ENCODE measurements at places on chromosomes 6 and 20. TPM values are rescaled to one million over a fixed set of nuclear protein-coding genes. Genes with fewer than 3 reads are reported as not detected.
A peak's percentile ranks its signal among the peaks of the same experiment; 100 is the strongest.

SEMG1 gene
- total RNA-seq: not detected

HMGCLL1 gene
- total RNA-seq: 0.73 TPM

DNA sequence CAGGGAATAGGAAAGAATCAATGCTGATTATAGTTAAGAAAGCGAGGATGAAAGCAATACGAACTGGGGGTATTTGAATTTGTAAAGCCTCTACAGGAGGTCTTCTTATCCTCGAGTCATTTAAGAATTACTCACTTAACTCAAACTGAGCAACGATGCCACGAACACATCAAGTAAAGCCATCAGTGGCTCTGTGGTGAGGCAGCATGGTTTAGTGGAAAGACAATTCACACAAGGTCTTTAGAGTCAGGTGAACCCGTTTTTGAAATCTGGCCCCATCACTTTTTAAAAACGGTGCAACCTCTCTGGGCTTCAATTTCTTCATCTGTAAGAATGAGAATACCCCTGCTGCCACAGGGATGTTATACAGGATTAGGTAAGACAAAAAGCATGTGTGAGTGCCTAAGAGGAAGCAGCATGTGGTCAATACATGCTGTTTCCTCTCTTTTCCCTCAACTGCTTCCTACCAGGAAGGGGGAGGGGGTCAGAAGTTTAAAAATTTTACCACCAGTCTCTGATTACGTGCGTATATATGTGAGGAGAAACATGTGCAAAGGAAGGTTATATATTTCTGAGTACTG lies 162.0 kb downstream of the BTBD9 start:
- no peaks in the 10 kb centered on the region for H3K36me3 ChIP-seq
- H3K27ac ChIP-seq: no peak overlapping the region
- no peaks in the 10 kb centered on the region for H3K4me1 ChIP-seq
- H3K27me3 ChIP-seq: no peaks in the 10 kb centered on the region
- DNase-seq: no peak
- no peak overlapping the region for H3K4me3 ChIP-seq

GRCh38 chr20:32672394-32672981 lies 1.3 kb downstream of the C20orf203 start:
- no peak for DNase-seq
- H3K36me3 ChIP-seq: no peaks in the 10 kb centered on the region
- no peaks in the 10 kb centered on the region for H3K27me3 ChIP-seq
- H3K27ac ChIP-seq: peak overlapping the region; percentile 13
- H3K4me1 ChIP-seq: peaks cover 19% of the 10 kb centered on the region

GRCh38 chr6:30603961-30604360 lies 13.1 kb downstream of the PPP1R10 start:
- H3K4me3 ChIP-seq: peak overlapping the region; percentile 50
- H3K4me1 ChIP-seq: peaks cover 5% of the 10 kb centered on the region
- peaks cover 52% of the 10 kb centered on the region for H3K36me3 ChIP-seq
- H3K27ac ChIP-seq: no peak overlapping the region
- H3K27me3 ChIP-seq: peaks cover 6% of the 10 kb centered on the region

Measured in neural crest cell (in vitro differentiated cells).